ENCODE measurements at places on chromosomes 2 and 18.

GRCh38 chr2:104868505-104868866, 14.6 kb downstream of the POU3F3 start:
- DNase-seq, result no peak

GRCh38 chr2:15117409-15118050, 443.6 kb downstream of the NBAS start:
- no peak for DNase-seq

DNA sequence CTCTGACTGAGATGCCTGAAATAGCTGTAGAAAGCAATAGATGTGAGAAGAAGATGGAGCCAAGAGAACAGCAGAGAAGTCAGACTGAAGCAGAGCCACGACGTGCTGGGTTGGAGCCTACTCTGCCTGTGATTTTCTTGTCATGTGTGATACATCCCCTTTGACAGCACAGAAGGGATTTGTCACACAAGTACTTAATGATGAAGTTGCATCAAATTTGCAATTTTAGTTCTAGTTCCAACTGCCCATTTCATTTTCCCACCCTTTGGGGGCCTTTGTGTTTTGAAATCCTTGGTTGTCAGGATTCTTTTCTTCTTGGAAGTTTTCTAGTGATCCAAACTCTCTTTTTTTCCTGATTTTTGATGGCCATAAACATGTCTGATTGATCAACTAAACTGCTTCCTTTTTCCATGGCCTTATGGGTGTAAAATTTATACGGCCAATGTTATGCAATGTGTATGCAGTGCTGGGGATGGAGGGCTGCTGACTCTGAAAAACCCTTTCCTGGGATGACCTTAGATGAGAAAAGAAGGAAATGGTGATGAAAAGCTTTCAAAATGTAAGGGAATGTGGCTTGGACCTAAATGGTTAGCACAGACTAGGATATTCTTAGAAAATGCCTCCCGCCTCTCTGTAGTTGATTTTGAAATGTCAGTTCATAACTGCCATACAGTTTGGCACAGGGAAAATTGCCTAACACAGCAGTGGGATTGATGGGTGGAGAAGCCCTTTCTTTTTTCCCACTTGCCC, 9.6 kb upstream of the B3GNT2 start:
- no peak for DNase-seq

GRCh38 chr2:196160101-196160500, 11.3 kb downstream of the STK17B start:
- no peak for DNase-seq

DNA sequence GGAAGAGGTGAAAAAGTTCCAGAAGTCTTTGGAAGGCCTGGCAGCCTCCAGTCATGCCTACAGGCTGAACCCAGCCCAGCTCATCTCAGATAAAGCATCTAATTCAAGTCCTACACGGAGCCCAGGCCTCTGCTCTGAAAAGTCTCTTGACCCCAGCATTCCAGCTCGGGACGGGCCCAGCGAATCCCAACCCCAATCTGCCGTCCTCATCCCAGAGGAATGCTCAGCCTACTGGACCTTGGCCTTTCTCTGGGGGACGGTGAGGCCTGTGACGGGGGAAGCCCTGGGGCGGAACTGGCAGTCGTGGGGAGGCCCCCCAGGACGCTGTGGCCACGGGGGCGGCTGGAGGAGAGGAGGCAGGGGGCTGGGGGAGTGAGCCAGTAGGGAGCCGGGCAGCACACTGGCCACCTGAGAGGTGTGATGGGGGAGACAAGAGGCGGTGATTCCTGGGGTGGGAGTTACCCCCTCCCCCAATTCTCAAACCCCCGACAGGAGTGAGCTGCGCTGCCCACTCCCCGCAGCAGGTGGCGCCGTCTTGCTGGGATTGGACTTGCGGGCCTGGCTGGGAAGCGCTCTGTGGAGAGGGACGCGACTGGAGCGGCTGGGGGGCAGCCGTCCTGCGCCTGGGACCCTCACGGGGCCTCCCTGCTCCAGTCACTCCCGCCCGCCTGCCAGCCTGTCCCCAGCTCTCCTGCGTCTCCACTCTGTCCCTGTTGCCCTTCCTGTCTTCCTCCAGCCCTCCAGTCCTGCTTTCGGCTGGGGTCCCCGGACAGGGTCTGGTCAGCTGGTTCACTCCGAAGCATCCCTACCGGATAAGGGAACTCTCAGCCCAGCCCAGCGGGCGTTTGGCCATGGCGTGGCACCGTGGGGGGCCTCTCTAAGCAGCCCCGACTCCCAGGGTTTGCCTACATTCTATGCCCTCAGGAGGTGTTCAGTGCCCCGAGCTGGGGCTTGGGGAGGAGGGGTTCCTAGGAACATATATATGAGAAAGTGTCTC, 182.6 kb upstream of the HAAO start:
- peak; percentile 90 for DNase-seq
